Stimulated activated CD8-positive, alpha-beta memory T cell treated with anti-CD3 and anti-CD28 coated beads, Interleukin-4, amount 100 ng/mL, for 4 hours (primary cell): ENCODE measurements at places on chromosomes 4 and X.

GRCh38 chr4:22532896-22533295, 17.0 kb upstream of the ADGRA3 start:
- DNase-seq = no peak

DNA sequence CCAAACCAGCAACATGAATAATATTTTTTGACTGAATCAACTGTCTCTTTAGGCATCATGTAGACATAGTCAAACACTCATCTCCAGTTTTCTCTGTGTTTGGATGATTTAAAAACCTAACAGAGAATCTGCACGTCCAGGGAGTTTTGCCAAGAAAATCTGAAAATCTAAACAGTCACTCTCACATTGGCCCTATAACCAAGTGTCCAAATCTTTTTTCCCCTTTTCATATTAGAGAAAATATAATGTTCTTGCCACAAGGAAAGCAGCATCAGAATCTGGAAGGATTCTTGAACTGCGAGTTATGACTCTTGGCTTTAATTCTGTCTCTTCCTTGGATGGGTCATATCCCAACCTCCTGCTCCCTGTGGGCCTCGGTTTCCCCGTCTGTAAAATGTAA, 8.8 kb upstream of the CHRDL1 start:
- no peak for DNase-seq

DNA sequence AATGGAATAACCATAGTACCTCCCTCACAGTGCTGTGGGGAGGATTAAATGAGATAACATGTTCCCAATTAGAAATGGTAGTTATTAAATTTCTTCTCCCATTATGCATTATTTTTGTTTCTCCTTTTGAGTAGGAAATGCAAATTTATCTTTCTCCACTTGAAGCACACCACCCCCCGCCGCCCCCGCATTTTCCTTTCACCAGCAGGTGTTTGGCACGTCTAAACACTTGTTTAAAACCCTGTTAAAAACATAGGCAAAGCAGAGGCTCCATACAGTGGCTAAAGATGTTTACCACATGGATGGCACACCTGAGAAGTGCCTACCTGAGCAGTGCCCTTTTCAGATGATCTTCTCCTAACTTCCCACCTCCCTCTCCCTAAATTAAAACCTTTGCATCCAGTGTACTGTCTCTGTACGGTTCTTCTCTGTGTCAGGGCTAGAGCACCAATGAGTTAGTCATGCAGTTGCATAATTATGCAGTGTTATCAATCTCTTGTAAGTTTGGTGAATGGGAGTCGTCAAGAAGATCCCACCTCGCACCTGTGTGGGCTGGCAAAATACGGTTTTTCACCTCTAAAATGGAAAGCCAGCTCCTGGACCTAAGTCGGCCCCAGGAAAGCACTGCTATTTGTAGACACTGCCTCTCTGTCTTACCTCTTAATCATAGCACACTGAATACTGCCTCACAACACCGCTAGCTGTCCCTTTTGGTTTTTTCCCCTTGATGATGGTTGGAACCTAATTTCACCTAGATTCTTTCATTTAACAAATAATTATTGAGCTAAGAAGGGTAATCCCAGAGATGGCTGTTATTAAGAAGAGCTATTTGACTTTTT, 122.0 kb downstream of the CT47B1 start:
- no peak for DNase-seq

DNA sequence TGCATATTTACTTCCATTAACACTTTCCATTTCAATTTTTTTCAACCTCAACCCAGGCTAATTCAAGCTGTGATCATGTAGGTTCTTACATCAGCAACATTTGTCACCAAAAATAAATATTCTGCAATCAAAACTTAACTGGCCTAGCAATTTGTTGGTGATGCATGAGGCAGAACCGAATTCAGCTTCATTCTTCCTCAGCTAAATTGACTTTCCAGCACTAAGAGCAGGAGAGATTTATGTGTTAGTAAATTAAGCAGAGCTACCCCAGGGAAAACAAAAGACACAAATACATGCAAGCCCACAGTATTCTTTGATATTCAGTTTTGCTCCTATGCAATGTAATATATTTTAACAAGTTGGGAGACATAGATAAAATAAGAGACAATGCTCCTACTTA, 208.7 kb upstream of the NDST3 start:
- no peak for DNase-seq

DNA sequence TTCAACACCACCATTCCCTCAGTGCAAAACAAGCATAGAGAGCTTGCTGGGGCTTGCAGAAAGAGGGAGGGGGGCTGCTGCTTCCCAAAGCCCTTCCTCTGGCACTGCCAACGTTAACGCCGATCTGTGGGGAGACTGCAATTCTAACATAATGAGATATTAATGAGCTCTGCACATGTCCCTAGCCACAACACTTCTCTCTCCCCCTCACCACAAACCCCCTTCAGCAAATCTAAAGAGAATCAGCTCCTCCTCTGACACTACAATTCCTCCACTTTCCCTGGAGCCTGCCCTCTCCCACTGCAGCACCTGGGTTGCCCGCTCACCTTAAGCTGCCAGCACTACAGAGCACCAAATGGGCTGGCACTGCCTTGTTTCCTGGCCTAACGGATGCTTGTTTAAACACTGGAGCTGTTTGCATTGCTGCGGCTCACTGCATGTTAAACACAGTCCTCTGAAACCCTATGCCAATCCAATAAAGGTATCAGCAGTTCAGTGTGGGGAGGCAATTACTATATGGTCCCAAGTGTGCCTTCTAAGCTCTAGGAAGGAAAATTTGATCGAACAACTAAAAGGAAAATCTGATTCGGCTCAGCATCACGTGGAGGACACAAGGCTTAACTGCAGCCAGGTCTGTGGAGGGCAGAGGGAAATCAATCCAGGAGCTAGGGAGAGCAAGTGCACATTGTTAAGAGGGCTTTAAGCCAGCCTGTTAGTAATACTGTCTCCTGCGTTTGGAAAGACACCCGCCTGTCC, 232.4 kb downstream of the MAML3 start:
- DNase-seq = no peak

DNA sequence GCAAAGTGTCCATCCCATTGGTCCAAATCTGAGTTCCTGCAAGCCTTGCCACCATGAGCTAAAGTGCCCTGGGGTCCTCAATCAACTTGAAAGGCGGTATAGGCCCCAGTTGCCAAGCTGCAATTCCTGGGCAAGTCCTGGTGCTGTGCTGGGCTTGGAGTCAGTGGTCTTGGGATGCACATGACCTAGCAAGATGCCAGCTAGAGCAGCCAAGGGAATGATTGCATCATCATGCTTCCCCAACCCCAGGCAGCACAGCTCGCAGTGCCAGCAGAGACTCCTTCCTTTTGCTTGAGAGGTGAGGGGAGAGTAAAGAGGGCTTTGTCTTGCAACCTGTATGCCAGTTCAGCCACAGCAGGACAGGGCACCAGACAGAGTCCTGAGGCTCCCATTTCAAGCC, 50.5 kb downstream of the KCNIP4 start:
- DNase-seq = no peak

GRCh38 chr4:37561803-37562207, 124.4 kb downstream of the RELL1 start:
- DNase-seq = no peak

DNA sequence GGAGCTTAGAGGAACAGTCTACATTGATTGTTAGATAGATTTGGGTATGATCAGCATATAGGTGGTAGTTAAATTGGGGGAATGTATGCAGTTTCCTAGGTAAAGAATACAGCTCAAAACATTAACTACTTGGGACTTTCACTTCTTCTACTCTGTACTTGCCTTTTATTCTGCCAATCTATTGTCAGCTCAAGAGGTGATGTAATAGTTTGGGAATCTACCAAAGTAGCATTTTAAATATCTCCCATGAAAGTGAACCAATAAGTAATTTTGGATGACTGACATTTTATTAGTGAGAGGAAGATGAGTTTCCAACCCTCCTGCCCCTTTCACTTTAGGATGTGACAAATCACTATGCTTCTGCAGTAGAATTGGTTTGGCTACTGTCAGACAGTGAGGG, 43.4 kb downstream of the NUDT6 start:
- DNase-seq = no peak

- no peak for DNase-seq
Measured at GRCh38 chr4:42513748-42514492, 116.6 kb downstream of the SHISA3 start.

DNA sequence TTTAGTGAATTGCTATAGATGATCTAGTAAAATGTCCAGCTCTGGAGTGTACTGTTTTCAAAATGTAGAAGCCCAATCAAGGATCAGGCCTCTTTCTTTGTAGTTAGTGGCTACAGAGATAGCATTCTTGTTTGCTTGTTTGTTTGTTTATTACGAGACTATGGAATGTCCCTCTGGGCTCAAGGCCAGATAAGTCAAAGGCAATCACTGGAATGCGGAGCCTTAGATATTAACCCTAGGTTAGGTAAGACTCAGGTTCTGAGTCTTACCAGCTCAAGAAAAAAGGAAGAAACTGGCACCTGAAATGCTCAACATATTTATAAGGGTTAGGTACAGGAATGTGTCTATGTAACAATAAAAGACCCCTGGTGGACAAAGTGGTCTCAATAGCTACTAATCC, 261.5 kb downstream of the SLC7A11 start:
- no peak for DNase-seq

DNA sequence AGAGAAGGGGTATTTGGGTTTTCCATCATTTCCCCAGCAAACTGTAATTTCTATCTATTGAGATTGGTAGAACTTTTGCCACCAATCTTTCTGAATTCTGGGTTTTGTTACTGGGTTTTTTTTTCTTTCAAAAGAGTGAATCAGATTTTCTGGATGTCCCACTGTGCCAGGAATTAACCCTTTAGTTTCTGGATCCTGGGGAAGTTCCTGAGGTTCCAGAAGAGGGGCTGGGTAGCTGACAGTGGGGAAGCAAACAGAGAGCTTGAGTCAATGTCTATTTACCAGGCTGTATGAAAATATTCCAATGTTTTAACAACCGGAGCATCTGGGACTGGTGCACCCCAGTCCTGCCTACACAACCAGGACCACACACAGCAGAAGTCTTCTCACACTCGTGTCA, 25.8 kb upstream of the SOD3 start:
- no peak for DNase-seq

- no peak for DNase-seq
Measured at GRCh38 chr4:133131829-133132460, 17.1 kb upstream of the PCDH10 start.

- DNase-seq = no peak
Measured at GRCh38 chr4:176230836-176231235, 35.5 kb upstream of the SPATA4 start.

GRCh38 chr4:113607998-113608397, 153.5 kb downstream of the CAMK2D start:
- no peak for DNase-seq

DNA sequence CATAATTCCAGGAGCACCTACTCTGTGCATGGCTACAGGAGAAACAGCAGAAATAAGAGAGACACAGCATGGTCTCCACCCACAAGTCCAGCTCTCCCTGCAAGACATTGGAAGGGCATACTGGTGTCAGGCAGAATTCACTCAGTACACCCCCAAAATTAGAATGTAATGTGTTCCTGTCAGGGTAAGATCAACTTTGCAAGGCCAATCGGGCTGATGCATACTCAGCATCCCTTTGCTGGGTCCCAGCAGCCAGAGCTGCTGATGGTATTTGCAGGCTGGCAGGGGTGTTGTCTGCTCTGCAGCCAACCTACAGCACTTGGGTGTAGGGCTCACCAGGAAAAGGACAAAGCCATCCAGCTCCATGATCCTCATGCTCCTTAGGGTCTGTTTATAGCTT, 295.4 kb upstream of the STS start:
- DNase-seq = no peak

DNA sequence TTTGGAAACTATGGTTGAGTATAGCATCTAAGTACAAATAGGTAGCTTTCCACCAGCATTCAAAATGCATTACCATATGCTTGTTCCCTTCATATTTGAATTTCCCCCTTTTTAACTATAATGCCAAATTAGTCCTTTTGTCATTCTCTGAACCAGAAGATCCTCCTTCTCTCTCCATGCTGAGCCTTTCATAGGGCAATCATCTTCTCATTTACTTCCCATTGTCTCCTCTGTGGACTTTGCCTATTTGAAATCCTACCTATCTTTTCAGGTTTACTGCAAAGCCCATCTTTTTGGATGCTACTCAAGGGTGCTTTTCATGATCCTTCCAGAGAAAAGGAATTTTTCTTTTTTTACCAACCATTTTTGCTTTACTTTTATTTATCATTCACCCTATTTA, 54.7 kb downstream of the DKK2 start:
- no peak for DNase-seq

GRCh38 chr4:138494931-138495330, 252.8 kb upstream of the SLC7A11 start:
- no peak for DNase-seq

GRCh38 chr4:180099957-180100356, 2143.2 kb upstream of the TENM3 start:
- no peak for DNase-seq

DNA sequence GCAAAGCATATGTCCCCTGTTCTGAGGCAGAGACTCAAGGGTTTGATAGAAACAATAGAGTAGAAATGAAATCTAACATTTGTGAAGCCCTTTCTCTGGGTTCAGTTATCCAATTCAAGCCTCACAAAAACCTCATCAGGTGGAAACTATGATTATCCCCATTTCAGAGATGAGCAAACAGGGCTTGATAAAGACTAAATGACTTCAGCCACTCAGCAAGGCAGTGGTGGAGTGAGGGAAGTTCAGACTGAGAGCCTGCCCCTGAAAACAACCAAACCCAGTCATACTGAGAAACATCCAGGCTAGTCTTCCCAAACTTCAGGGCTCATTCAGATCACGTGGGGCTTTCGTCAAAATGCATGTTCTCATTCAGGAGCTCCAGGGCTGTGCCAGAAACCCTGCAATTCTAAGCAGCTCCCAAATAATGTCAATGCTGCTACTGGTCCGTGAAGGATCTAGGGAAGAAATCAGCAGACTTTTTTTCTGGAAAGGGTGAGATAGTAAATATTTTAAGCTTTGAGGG, 109.6 kb upstream of the KIT start:
- DNase-seq = no peak

DNA sequence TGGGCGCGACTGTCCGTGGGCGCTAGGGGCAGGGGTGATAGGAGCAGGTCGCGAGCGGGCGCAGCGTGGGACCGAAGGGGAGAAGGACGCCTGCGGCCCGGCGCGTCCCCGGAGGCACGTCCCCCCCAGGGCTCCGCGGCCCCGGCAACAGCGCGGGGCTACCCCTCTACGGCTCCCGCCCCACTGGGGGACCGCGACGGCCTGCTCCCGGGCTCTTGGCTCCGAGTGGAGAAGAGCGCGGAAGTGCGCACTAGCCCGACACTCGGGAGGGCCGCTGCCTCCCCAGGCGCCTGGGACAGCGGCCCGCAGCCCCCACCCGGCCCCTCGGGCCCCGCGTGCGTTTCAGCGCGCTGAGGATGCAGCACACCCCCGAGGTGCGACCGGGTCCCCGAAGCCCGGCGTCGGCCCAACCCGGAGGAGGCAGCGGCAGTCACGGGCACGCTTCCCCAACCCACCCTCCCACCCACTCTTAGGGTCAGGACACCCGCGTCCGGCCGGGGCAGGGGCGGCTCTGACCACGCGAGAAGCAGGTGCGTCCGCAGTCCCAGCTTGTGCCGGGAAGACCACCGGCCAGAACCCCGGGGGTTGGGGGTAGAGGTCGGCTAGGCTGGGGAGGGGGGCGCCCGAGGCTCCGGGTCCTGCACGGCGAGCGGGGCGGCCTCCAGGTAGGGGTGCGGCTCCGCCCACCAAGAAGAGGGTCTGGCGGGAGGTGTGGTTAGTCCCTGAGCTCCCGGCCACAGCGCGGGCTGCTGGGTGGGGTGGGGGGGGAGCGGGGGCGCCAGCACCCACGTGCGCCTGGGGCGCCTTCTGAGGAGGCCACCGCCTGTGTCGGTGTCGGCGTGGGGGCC, 18.5 kb upstream of the NAT8L start:
- DNase-seq = no peak
